ENCODE measurements at places on chromosomes 12 and 14. TPM values are rescaled to one million over a fixed set of nuclear protein-coding genes. Genes with fewer than 3 reads are reported as not detected.

SLC39A2 gene
- total RNA-seq: not detected

ASIC1 gene
- total RNA-seq: 8.4 TPM

SLC25A21 gene
- total RNA-seq: not detected

- no peak for DNase-seq
Observed at GRCh38 chr12:1949771-1950470, 31.5 kb upstream of the CACNA2D4 start.

GRCh38 chr12:27549236-27549800 lies 25.3 kb downstream of the PPFIBP1 start:
- DNase-seq: no peak

DNA sequence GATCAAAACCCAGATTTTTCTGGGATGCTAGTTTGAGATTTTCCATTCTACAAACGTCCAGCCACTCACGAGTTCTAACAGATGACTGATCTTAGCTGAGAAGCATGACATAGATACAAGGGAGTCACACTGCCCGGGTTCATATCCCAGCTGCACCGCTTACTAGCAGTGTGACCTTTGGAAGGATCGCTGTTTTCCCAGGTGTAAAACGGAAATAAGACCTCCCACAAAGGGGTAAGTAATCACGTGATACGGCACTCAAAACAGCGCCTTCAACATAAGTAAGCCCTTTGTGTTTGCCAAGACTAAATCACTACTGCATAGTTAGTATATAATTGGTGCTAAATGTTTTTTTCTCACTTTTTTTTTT lies 624 bp upstream of the PWP1 start:
- peak; percentile 20 for DNase-seq

DNA sequence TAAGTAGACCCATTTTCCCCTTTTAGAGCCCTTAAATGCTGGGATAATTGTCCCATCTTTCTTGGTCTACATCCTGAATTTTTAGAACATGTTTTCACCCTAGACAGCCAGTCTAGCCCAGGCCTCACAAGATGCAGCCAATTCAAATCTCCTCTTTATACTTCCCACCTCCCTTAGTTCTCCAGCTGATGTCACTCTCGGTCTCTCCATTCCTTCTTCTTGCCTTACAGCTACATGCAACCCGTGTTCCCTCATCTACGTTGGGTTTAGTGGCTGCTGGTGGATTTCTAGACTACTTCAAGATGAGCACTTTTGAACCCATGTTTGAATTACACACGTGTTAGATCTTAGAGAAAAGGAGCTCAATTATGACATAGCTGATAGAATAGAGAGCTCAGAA lies 132.0 kb downstream of the PPM1H start:
- no peak for DNase-seq

DNA sequence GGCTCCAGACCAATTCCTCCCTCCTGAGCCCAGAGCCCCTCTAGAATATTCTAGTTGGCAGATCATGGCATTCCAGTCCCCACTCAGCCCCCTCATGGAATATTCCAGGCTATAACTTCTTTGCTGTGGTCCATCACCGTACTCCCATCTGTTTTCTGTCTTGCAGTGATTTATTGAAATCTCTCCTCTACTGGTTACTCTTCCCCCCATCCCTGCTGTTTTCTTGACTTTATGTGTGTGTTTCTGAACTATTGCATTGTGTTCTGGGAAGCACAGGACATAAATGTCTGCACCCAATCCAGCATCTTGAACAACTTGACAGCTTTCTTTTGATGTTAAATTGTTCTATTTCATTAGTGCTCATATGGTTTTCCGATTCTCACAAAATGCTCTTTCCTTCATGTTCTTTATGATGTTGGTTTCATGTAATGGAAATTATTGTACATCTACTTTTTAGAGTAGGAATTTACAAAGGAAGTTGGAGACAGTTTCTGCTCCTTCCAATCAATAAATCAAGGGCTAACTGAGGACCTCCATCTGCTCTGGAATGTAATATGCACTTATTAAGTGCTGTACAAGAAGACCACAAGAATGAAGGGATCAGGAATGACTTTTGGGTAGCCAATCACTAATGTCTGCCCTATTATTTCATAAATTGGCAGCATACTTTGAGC lies 26.3 kb downstream of the PDE6H start:
- no peak for DNase-seq

DNA sequence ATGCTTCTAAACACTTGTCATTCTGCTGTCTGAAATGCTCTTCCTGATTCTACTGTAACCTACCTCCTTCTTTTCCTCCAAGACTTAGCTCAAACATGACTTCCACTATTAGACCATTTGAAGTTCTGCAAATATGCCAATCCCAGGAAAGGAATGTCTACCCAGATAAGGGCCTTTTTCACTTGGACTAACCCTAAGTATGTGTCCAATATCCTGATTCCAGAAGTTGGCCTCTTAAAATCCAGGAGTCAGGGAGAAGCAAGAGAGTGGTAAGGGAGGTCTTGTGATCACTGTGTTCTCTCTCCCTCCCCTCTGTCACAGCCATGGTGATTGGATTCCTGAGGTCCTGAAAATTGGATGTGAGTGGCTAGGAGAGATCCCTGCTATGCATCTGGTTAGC lies 30.2 kb downstream of the ADCY6 start:
- DNase-seq: no peak

DNA sequence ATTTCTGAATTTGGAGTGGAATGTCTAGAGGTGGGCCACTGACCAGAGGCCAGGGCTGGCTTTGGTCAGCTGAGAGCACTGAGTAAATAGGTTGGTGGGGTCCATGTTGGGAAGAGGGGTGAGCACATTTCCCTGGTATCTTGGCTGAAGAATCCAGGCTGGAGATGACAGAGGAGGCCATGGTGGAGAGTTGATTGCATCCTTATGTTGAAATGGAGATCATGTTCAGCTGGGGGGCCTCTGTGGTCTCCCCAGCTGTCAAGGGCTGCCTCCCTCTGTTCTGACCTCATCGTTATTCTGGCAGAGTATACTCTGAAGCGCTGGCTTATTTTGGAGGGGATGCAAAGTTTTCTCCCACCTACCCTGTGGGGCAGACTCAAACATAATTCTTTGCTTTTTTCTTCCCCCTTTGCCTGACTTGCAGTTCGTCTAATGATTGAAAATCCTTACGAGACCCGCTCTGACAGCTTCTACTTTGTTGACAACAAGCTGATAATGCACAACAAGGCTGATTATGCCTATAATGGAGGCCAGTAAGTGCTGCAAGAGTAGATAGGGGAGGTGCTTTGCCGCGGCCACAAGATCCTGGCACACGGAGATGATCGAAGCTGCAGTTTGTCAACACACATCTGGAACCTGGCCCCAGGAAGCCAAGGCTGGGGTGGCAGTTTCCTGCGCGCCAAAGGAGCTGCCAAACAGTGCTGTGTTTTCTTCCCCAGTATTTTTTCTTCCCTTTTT lies 6.0 kb upstream of the ACADS start:
- no peak for DNase-seq

GRCh38 chr14:36394593-36394992 lies 74.2 kb upstream of the MBIP start:
- no peak for DNase-seq

GRCh38 chr14:97993508-97994019 lies 1196.4 kb downstream of the VRK1 start:
- DNase-seq: no peak

DNA sequence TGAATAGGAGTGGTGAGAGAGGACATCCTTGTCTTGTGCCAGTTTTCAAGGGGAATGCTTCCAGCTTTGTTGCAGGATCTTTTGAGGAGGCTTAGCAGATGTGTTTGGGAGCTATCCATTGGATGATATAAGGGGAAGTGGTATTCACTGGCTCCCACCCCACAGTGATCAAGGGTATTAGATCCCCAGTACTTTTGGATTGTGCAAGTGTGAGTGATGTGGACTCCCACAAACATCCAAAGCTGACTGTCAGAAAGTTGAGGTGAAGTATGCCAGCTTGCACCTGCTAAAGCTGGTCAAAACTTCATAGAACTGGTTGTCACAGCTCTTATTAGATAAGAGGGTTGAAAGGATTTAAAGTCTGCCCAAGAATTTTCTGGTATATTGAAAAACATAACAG lies 110.1 kb upstream of the BTG1 start:
- DNase-seq: no peak

GRCh38 chr14:34792598-34792997 lies 78.2 kb upstream of the CFL2 start:
- no peak for DNase-seq

DNA sequence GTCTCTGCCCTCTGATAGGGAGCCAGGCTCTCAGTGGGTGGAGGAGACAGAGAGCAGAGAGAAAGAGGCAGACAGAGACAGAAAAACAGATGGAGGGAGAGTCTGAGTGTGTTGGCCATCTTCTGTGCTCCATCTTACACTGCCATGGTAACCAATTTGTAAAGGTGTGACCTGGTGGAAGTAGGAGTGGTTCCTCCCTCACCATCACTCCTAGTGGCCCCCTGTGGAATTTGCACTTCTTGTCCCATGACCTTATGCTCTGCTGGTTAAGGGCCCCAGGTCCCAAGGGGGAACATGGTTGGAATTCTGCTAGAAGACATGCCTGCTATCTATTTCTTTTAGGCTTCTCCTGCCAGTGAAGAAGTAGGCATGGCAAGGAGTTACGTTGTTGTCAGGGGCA lies 376.7 kb upstream of the CCDC196 start:
- no peak for DNase-seq

Data from activated T-cell treated with anti-CD3 and anti-CD28 coated beads, Interleukin-2, amount 50 U/mL, for 4 hours (primary cell).